ENCODE measurements at places on chromosomes 1 and 21.

- DNase-seq, result no peak
Observed at GRCh38 chr1:221184131-221184794, 305.0 kb downstream of the HLX start.

DNA sequence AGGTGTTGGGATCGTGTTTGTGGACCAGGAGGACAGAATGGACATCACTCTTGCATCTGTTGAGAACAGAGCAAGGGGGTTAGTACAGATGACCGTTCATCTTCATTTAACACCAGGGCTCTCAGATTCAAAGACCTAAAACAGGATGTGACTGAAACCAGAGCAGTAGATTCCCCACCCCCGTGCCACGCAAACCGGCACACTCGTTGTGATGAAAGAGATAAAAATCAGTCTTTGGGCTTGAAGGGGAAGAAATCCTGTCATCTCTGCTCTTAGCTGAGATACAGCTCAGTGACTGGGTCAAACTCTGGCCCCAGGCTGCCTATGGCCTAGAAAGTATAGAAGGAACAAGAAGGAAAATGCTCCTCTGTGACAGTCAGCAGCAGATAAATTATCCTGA is 146.2 kb upstream of the KRTAP19-8 start:
- no peak for DNase-seq

DNA sequence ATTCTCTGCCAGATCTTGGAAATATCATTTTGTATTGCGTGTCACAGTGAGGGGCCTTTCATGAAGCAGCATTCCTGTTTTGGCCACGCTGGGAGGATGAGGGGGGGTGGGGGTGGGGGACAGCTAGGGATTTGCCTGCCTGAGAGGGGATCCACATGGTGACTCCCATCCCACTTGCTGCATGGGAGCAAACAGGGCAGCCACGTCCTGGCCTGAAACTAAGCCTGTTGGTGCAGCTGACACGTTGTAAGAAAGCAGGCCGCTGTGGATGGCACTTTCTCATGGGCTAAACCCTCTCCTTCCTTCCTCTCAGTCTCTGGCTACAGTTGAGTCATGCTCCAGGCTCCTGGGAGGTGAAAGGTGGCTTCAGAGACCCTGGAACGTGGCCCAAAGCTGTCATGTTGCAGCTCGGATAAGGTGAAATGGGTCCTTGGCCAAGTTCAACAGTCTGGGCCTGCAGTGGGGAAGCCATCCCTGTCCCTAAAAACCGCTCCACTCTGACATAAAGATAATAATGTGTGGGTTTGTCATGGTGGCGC is 346.7 kb upstream of the VAMP3 start:
- DNase-seq, result no peak

- peak; percentile 64 for DNase-seq
Observed at GRCh38 chr1:98051065-98051675, 130.3 kb upstream of the DPYD start.

DNA sequence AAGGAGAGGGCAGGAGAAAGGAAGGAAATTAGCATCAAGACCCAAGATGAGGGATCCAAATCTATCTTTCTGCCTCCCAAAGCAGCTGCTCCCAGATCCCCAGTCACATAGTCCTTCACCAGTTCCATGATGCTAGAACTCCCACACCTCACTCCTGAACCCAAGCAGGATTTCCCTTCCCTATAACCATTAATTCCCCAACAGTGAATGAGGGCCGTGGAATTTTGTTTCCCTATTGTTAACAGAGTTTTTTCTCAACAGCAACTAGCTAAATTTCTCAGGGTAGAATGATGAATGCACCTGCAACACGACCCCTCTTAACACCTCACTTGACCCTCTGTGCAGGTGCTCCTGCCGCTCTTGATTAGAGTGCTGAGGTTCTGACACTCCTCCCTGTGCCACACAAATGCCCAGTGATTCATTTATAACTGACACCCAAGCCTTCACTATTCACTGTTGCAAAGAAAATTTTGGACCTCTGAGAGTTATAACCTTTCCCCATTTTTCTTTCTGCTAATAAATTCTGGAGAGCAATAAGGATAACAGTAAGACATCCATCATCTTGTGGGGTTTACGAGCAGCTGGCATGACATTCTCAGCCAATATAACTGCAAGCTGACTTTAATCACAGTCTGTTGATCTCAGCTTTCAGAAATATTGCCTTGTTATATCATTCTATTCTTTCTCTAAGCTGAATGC is 25.4 kb upstream of the NPL start:
- peak; percentile 57 for DNase-seq

DNA sequence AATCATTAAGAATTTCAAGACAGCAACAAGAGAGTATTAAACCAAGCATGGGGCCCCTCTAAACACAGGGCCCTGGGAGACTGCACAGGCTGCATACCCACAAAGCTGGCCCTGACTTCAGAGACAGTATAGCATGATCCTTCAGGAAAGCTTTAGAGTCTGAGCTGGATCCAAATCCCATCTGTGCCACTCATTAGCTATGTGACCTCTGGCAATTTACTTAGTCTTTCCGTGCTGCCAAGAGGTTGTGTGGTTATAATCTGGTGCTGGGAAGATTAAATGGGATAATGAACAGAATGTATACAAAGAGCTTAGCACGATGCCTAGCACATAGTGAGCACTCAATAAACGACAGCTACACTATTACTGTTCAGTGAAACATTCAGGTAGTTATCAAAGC is 4.0 kb downstream of the PHC2 start:
- no peak for DNase-seq

- DNase-seq, result no peak
Observed at GRCh38 chr1:234774971-234775370, 165.0 kb upstream of the IRF2BP2 start.

Measured in NCI-H1092 treated with DMSO at 0.1 percent for 48 hours (cell line).